ENCODE measurements at places on chromosomes 4 and X. TPM values are rescaled to one million over a fixed set of nuclear protein-coding genes. Genes with fewer than 3 reads are reported as not detected.

GRCh38 chr4:83082777-83083176 is 31.8 kb downstream of the PLAC8 start:
- H3K4me1 ChIP-seq, result no peaks in the 10 kb centered on the region
- no peak overlapping the region for H3K4me3 ChIP-seq
- H3K27ac ChIP-seq, result no peak overlapping the region
- no peaks in the 10 kb centered on the region for H3K36me3 ChIP-seq
- no peak for DNase-seq
- H3K27me3 ChIP-seq, result no peaks in the 10 kb centered on the region

- no peaks in the 10 kb centered on the region for H3K4me1 ChIP-seq
- H3K4me3 ChIP-seq, result no peak overlapping the region
- H3K27me3 ChIP-seq, result no peaks in the 10 kb centered on the region
- DNase-seq, result no peak
Observed at GRCh38 chr4:103645991-103646390, 73.8 kb downstream of the TACR3 start.

AFP gene
- 1.6 TPM for total RNA-seq

USP26 gene
- total RNA-seq, result not detected

GRCh38 chrX:19947612-19948011 is 43.2 kb downstream of the BCLAF3 start:
- H3K4me1 ChIP-seq, result no peaks in the 10 kb centered on the region
- H3K4me3 ChIP-seq, result no peak overlapping the region
- DNase-seq, result no peak
- no peak overlapping the region for H3K27ac ChIP-seq

AWAT2 gene
- total RNA-seq, result not detected

GRCh38 chrX:39504850-39505259 is 592.9 kb downstream of the BCOR start:
- DNase-seq, result no peak
- no peaks in the 10 kb centered on the region for H3K36me3 ChIP-seq
- H3K27me3 ChIP-seq, result no peaks in the 10 kb centered on the region
- H3K4me3 ChIP-seq, result no peak overlapping the region
- H3K27ac ChIP-seq, result no peak overlapping the region

DNA sequence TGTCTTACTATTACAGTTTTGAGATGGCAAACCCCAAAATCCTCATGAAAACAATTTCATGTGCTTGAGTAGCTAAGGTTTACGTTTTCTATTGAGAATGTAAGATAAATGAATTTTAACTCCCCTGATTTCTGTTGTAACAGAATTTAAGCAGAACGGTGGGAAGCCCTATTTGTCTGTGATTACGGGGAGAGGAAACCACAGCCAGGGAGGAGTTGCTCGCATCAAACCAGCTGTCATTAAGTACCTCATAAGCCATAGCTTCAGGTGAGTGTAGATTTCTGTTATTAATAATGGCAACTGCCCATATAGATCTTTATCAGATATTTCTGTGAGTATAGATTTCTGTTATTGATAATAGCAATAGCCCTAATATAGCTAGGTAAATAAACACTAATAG is 44.2 kb upstream of the RHOH start:
- no peaks in the 10 kb centered on the region for H3K27me3 ChIP-seq
- no peak overlapping the region for H3K4me3 ChIP-seq
- peaks cover 8% of the 10 kb centered on the region for H3K36me3 ChIP-seq
- DNase-seq, result no peak
- no peak overlapping the region for H3K27ac ChIP-seq

PORCN gene
- 12.9 TPM for total RNA-seq

ODAPH gene
- not detected for total RNA-seq

SPANXA2 gene
- total RNA-seq, result not detected
